ENCODE measurements at places on chromosomes 11 and 22.

DNA sequence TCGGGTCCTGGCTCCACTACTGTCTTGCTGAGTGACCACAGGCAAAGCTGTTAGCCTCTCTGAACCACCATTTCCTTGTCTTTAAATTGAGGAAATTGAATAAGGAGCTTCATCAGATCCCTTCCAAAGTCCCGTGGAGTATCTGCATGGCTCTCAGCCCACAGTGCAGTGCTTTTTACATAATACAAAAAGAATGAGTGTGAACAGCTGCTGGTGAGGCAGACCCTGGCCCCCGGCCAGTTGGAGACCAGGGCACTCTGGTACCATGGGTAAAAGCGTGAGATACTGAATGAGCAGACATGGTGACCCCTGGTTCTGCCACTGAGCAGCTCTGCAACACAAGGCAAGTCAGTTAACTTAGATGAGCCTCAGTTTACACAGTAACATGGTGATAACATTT is 86.8 kb downstream of the GALNT18 start:
- no peak for DNase-seq

- DNase-seq = no peak
Observed at GRCh38 chr11:29317694-29318093, 699.1 kb downstream of the KCNA4 start.

GRCh38 chr11:13465909-13466371 is 2.9 kb upstream of the BTBD10 start:
- peak; percentile 48 for DNase-seq

GRCh38 chr11:32435152-32435480 is 223 bp downstream of the WT1 start:
- no peak for DNase-seq

GRCh38 chr11:77104727-77105126 is 2.1 kb downstream of the OMP start:
- no peak for DNase-seq

DNA sequence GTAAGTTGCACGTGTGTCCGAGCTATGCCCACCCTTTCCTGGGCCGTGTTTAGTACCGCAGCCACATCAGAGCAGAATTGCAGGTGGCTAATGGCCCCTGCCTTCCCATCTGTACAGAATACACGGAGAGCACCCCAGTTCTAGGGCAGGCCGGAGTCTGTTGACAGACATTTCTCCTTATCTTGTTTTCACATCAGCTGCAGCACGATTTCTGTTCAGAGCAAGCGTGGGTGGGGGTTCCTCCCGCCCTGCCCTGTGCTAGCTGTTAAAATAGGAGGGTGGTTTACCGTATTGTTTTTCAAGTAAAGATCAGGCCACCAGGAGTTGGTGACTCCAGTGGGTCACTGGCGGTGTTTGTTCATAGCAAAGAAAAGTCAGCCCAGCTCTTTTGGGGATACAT is 41.1 kb downstream of the UBASH3B start:
- DNase-seq = no peak

GRCh38 chr22:20438678-20439492 is 1.3 kb upstream of the SCARF2 start:
- DNase-seq = peak; percentile 84

DNA sequence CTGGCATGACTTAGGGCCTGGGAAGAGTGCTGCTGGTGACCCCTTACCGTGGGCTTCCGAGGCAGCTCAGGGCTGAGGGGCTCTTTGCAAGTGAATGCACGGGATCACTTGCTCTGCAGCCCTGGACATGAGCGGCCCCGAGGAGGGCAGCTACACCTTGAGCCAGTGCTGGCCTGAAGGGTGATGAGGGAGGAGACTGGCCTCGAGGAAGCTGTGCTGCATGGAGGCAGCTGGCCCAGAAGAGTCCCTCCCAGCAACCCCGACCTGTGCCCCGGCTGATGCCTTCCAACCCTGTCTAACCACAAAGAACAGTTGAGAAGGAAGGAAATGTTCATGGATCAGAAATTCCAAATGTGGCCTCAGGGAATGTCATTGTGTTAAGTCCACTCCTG is 45.2 kb downstream of the TBX1 start:
- no peak for DNase-seq

DNA sequence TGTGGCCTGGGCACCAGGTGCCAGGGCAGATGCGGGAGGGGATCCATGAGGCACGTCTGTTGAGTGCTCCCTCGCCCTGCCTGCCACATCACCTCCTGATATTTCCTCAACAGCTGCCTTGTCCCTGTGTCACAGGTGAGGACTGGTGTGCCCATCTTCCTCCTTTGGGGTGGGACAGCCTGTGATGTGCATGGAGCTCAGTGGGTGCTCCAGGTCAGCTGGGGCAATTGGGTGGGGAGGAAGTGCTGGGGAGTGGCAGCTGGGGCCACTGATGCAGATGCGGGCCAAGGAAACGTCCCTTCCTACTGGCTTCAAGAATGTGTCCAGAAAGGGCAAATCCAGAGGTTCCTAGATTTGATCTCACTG is 83.6 kb downstream of the MORC2 start:
- no peak for DNase-seq

DNA sequence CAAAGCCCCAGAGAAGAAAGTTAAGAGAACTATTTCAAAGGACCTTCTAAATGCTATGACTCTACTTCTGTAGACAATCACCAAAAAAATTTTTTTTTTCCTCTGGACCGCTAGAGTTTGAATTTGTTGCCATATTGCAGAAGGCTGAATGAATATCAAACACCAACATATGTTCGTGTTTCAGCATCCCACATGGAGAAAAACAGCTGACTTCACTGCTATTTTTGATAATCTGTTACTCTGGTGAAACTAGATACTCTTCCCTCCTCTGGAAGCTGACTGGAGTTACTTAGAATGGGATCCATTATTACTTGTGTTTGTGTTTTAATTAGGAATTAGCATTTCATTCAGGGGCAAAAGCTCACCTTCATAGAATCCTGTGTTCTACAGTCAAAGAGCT is 447.0 kb downstream of the AASDHPPT start:
- peak; percentile 5 for DNase-seq

DNA sequence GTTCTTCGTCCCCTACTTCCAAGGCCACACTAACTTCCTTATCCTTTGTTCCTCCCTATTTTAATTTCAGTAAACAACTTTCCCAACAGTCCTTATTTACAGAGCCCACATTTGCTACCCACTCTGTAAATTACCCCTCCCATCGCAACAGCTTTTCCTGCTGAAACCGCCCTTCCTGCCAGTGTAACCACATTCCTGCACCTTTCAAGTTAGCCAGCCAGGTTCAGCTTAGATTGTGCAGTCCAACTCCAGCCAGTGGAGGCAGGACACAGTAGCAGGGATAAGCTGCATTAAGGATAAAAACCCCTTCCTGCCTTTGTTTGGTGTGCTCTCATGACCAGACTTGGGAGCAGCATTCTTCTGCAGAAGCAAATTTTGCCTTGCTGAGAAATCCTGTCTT is 768.3 kb upstream of the ARHGAP42 start:
- no peak for DNase-seq

- DNase-seq = peak; percentile 50
Observed at GRCh38 chr11:108967571-108967970, 302.7 kb downstream of the DDX10 start.

GRCh38 chr22:23102776-23103175 is 32.5 kb downstream of the GNAZ start:
- no peak for DNase-seq

Measured in AG08395 (cell line).